Activated gamma-delta T cell (primary cell): ENCODE measurements at places on chromosomes 13 and 19.

- DNase-seq: no peak
Measured at GRCh38 chr19:55670280-55671053, 4.6 kb upstream of the EPN1 start.

DNA sequence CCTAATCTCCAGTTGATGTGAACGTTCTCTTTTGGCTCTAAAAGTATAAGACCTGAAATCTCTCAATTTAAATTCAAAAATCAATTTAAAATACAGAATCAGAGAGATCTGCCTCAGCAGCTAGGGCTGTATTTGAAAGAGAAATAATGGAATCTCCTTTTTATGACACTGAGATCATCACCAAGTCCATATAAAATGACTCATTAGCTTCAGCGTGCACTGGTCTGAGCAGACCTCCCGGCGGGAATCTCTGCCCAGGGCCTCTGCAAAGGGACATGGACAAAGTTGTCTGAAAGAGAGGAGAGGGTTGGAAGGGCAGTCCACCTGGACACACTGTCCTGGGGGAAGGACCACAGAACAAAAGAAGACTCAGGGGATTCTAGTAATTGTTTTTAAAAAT, 855.6 kb downstream of the EFNB2 start:
- DNase-seq: no peak

- no peak for DNase-seq
Measured at GRCh38 chr13:27541386-27541785, 78.9 kb downstream of the LNX2 start.

- no peak for DNase-seq
Measured at GRCh38 chr13:28421676-28422410, 73.1 kb downstream of the FLT1 start.

- DNase-seq: no peak
Measured at GRCh38 chr19:1872807-1873523, 9.6 kb upstream of the KLF16 start.

DNA sequence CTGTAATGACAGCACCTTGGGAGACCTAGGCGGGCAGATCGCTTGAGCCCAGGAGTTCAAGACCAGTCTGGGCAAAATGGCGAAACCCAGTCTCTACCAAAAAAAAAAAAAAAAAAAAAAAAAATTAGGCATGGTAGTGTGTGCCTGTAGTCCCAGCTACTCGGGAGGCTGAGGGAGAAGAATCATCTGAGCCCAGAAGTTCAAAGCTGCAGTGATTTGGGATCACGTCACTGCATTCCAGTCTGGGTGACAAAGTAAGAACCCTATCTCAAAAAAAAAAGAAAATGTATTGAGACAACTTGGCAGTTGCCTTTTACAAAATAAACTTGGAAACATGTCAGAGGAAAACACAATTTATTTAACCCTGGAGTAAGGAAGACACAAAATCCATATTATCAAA, 26.8 kb downstream of the RBM26 start:
- DNase-seq: no peak

GRCh38 chr13:45878966-45879365, 27.4 kb upstream of the SIAH3 start:
- no peak for DNase-seq

DNA sequence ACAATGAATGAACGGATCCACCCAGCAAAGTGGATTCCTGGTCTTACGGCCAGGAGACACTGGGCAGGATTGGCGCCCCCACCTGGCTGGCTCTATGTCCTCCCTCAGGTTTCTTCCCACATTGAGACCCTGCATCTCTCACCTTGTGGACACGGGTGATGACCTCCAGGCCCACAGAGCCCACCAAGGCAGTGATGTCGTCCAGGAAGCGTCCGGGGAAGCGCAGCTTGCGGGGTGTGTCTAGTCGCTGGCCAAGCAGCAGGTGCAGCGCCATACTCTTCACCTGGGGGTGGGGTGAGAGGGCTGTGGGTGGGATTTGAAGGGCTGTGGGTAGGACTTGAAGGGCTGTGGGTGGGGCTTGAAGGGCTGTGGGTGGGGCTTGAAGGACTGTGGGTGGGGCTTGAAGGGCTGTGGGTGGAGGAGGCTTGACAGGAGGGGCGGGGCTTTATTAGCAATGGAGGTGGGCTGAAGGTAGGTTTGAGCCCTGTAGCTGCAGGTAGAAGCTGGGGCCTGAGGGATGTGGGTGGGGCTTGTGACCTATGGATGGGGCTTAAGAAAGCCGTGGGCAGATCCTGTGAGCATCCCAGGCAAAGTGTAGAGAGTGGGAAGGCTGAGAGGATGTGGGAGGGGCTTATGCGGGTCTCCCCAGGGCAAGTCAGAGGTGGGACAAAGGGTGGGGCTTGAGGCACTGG, 12.1 kb upstream of the ANGPTL8 start:
- no peak for DNase-seq

DNA sequence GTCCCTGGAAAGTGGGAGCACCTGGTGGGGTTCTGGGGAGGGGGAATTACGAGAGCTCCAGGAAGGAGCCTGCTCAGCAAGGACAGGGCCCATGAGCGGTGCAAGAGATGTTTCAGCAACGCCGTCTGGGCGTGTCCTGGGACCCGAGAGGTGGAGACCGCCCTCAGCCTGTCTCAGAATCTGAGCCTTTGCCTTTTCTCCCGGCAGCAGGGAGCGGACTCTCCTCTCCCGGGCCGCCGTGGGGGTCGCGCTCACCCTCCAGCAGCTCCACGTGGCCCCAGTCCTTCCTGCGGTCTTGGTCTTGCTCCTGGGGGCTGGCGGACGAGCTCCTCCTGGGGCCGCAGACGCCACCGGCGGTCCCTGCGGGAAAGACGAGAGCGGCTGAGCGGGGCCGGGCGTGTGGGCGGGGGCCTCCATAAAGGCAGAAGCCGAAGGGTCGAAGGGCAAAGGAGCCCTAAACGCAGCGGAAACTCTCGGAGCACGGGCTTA, 714 bp downstream of the POLRMT start:
- no peak for DNase-seq

GRCh38 chr13:48857576-48857975, 118.1 kb upstream of the FNDC3A start:
- DNase-seq: no peak

- no peak for DNase-seq
Measured at GRCh38 chr13:93231867-93232266, 5.3 kb downstream of the GPC6 start.

GRCh38 chr19:3284759-3285646, 60.5 kb downstream of the CELF5 start:
- peak; percentile 50 for DNase-seq

DNA sequence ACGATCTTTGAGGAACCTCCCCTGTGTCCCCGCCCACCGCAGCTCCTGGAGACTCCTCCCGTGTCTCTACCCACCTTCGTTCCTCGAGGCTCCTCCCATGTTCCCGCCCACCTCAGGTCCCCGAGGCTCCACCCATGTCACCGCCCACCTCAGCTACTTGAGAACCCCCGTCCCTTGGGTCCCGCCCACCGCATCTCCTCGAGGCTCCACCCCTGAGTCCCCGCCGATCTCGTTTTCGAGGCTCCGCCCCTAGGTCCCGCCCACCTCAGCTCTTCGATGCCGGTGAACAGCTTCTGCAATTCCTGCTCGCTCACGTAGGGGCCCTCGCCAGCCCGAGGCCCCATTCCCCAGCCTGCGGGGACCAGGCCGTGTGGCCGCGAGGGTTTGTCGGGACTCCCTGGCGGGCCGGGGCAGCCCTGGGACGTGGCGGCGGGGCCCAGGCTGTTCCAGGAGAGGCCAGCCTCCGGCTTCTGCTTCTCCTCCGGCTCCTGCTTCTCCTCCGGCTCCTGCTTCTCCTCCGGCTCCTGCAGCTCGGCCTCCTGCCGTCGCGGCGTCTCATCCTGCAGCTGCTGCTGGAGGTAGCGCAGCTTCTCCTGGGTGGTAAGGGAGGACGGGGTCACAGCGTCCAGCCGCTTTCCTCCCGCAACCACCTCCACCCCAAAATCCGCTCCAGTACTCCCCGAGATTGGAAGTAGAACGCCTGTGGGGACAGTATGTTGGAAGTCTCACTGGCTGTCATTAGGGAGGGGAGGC, 16.7 kb downstream of the TSKS start:
- peak; percentile 39 for DNase-seq

DNA sequence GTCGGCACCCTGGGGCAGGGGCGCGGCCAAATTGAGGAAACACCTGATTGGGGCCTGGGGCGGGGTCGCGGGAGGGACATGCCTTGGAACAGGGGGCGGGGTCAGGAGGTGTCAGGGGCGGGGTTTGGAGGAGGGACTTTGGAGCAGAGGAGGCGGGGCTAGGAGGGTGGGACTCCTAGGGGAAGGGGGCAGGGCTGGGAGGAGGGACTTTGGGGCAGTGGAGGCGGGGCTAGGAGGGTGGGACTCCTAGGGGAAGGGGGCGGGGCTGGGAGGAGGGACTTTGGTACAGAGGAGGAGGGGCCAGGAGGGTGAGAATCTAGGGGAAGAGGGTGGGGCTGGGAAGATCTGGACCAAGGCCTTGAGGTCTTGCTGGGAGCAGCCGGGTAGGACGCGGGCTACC, 21.9 kb downstream of the GRIN2D start:
- peak; percentile 30 for DNase-seq

GRCh38 chr19:23698711-23699520, 11.9 kb upstream of the ZNF675 start:
- DNase-seq: no peak

DNA sequence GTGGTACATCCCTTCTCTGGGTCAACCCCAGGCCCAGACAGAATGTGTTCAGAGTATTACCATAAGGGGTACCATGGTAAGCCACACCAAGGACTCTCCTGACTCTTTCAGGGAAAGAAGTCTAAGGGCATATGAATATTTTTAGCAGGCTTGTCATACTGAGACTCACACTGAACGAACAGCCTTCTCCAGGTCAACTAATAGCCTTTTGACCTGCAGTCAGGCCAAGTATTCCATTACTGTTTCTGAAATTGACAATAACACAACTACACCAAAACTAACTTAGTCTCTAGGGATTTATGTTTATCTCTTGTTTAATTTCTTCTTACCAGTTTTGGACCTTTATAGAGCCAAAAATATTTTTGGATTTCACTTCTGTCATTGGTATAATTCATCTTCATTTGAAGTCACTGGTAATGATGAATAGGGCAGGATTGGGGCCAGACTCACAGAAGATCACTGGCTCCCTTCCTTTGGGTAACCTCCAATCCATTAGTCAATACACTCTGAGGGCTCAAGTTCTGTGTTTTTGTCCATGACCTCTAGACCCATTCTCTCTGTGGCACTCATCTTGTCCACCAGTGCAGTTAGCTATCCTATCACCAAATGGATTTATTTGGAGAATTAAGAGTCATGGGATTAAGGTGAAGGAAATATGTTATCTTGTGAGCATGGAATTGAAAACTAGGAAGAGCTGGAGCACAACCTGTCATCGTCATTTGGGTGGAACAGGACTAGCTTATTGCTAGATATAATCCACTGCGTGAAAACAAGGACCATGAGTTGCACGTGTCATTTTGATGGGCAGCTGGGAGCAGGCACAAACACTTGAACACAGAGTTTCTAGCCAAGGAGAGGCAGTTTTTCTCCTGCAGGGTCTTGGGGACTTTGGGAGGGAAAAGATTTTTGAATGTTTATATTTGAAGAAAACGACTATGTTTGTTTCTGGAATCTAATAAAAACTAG, 313.3 kb downstream of the DCLK1 start:
- DNase-seq: no peak

DNA sequence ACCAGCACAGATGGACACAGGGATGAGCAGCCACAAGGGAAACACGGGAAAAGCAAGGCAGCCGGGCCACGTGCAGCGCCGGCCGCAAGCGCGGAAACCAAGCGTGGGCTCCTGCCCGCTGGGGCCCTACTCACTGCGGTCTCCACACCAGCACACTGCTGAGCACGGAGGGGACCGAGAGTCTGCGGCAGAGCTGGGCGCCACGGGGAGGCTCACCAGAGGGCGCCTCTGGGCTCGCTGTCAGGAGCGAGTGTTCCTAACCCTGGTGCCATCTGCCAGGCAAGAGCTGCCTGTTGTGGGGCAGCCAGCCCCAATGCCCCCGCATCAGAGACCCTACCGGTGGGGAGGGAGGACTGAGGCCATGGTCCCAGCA, 26.5 kb downstream of the MPND start:
- peak; percentile 58 for DNase-seq

DNA sequence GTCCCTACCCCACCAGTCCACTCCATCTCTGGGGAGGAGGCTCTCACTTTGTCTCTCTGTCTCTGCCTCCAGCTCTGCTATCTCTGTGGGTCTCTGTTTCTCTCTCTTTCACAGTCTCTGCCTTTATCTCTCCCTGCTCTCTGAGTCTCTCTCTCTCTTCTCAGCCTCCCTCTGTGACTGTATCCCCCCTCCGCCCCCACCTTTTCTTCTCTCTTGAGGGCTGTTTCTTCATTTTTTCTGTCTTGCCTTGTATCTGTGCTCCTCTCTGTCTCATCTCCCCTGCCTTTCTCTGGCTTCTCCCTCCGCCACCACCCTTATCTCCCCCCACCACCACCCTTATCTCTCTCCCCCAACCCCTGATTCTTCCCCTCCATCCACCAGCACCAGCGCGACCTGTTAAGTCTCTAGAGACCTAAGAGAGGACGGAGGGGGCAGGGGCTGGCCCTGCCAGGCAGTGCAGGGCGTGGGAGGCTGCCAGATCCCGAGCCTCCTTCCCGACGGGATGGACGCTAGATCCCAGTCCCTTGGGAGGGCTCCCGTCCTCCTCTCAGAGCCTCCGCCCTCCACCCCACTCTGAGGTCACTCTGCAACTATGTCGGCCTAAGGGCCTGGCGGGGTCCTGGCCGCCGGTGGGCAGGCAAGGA, 1.0 kb downstream of the AXL start:
- no peak for DNase-seq

DNA sequence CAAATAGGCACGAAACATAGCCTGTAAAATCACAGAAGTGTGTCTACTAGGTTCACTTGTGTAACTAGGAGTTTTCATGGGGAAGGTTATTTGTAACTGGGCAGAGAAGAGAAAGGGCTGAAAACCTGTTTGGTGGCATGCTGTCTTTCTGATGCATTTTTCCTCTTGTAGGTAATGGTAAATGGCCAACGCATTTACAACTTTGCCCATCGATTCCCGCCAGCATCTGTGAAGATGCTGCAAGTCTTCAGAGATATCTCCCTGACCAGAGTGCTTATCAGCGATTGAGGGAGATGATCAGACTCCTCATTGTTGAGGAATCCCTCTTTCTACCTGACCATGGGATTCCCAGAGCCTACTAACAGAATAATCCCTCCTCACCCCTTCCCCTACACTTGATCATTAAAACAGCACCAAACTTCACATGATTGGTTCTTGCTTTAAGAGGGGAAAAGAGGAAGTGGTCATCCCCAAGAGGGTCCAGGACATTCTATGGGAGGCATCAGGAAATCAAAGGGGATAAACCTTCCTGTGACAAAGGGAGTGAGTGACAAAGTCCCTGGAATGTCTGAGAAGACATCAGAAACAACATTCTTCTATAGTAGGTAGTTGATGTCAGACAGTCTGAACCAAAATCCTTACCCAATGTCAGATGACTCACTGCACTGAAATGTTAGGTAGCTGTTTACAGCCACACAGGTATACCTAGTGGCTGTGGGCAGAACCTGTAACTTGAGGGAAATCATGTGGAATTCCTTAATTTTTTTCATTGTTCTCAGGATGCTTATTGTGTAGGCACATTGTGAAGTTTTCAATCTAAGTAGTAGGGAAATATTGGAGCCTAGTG, 5.0 kb downstream of the LGALS14 start:
- no peak for DNase-seq

- DNase-seq: no peak
Measured at GRCh38 chr13:23392313-23392712, 41.2 kb downstream of the SACS start.

- no peak for DNase-seq
Measured at GRCh38 chr19:9849791-9850190, 14.7 kb downstream of the PIN1 start.
